PC-9 (cell line): ENCODE measurements at places on chromosomes 16 and 17.

DNA sequence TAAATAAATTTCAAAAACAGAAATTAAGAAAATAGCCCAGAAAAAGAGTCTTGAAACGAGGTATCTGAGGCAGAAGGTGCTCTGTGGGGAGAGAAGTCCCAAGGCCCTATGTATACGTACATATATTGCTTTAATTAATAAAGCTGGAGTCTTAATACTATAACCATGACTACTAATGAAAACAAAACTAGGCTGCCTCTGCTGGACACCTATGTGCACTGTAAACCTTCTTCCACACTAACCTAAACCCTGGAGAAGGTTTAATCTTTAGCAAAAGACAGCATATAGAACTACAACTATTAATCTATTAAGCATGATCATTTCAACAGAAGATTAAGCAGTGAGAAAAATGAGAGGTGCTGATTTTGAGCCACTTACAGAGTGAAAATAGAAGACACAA is 153.9 kb upstream of the C17orf78 start:
- no peak for DNase-seq
- peaks cover 24% of the 10 kb centered on the region; the same call in 1 of the 2 replicates for H3K36me3 ChIP-seq
- no peaks in the 10 kb centered on the region for H3K4me1 ChIP-seq
- no peak overlapping the region for H3K27ac ChIP-seq

GRCh38 chr16:89292443-89293078 is 75.1 kb downstream of the ZNF778 start:
- no peaks in the 10 kb centered on the region for H3K27me3 ChIP-seq
- no peaks in the 10 kb centered on the region for H3K4me1 ChIP-seq
- no peak overlapping the region for H3K27ac ChIP-seq
- H3K36me3 ChIP-seq = peaks cover 18% of the 10 kb centered on the region
- no peak overlapping the region for H3K4me3 ChIP-seq

DNA sequence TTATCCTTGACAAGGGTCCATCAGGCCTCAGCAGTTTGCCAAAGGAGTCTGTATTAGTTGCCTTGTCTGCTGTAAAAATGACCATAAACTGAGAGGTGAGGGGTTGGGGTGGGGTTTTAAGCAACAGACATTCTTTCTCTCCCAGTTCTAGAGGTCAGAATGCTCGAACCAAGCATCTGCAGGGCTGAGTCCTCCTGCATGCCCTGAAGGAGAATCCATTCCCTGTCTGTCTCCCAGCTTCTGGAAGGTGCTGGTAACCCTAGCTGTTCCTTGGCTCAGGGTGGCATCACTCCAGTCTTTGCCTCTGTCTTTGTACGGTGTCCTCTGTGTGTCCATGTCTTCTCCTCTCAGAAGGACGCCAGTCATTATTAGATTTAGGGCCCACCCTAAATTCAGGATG is 17.5 kb upstream of the IRF8 start:
- DNase-seq = no peak
- no peak overlapping the region for H3K27ac ChIP-seq
- H3K4me1 ChIP-seq = no peaks in the 10 kb centered on the region
- H3K36me3 ChIP-seq = no peaks in the 10 kb centered on the region
- H3K27me3 ChIP-seq = peaks cover 80% of the 10 kb centered on the region

DNA sequence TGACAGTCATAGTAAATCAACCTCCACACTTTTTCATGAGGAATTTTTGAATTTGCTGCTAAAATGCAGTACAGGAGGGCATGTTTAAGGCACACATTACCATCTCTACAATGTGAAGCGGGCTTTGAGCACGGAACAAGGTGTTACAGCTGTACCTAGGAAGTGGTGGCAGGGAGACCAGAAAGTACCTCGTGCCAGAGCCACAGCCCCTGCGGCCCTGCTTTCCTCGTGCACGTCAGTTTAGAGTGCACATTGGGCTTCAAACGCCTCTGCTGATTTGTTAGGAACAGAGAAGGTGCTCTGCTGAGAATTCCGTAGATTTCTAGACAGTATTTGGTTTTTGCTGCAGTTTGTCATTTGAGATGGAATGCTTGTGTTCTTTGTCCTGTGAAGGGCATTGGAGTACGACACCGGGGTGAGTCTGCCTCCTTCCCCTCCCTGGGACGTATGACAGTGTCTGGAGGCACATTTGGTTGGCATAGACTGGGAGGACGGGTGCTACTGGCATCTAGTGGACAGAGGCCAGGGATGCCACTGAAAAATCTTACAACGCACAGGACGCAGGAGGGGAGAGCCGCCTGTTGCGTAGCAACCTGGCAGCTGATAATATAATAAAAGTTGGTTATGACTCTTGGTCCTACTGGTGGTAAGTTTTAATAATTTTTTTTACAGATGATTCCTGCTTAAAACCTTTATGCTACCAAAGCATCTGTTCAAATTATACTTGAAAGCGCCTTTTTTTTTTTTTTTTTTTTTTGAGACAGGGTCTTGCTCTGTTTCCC is 9.1 kb downstream of the FOXK2 start:
- no peak overlapping the region for H3K4me3 ChIP-seq
- DNase-seq = peak; percentile 80
- H3K27ac ChIP-seq = no peak overlapping the region
- no peaks in the 10 kb centered on the region for H3K36me3 ChIP-seq
- no peaks in the 10 kb centered on the region; the same call in 1 of the 2 replicates for H3K4me1 ChIP-seq

DNA sequence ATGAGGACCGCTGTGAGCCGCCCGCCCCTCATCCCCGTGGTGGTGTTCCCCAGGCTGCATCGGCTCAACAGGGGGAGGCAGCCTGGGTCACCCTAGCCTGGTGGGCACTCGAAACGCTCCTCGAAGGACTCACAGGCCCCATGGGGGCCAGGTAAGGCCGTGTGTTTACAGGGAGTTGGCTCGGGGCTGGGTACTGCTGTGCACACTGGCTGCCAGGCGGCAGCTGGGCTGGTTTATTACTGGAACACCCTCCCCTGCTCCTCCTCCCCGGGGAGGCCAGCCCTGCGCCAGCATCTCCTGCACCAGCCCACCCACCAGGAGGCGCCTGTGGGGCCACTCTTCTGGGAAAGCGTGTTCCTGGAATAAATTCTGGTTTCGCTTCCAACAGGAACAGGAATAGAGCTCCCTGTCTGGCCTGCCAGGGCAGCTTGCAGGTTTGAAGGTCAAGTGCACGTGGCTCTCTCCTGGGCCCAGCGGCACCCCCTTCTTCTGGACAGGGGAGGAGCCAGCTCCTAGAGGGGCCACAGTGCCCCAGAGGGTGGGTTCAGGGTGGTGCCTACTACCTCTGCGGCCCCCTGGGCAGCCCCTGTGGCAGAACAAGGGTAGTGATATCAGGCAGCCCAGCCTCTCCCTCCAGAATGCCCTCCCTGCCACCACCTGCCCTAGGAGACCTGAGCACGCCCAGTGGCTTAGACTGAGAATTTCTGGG is 11.3 kb downstream of the MCRIP1 start:
- H3K4me3 ChIP-seq = no peak overlapping the region
- H3K36me3 ChIP-seq = no peaks in the 10 kb centered on the region
- H3K27me3 ChIP-seq = no peaks in the 10 kb centered on the region
- H3K27ac ChIP-seq = no peak overlapping the region

DNA sequence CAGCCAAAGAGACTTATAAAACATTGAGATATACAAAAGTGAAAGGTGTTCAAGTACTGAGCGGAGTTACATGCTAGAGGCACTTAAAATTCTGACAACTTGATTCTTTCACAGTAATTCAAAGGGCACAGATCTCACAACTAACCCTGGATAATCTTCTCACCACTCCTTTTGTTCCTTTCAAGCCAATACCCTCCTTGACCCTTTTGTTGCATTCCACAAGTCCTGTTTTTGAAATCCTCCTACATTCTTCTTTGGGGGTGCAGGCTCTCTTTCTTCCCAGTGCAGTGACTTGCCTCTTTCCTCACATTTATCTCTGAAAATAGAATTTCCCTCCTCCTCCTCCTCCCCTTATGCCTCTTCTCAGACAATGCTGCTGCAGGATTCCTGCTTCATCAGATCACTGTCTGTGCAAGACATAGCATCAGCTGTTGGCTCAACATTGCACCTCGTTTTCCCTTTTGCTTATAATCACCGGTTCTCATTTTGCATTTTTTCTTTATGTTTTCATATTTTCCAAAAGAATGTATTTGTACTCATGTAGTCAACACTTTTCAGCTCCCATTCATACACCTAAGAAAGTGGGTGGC is 199.3 kb downstream of the CDH8 start:
- no peaks in the 10 kb centered on the region for H3K36me3 ChIP-seq
- no peak overlapping the region for H3K4me3 ChIP-seq
- DNase-seq = no peak
- H3K4me1 ChIP-seq = no peaks in the 10 kb centered on the region
- no peaks in the 10 kb centered on the region for H3K27me3 ChIP-seq

DNA sequence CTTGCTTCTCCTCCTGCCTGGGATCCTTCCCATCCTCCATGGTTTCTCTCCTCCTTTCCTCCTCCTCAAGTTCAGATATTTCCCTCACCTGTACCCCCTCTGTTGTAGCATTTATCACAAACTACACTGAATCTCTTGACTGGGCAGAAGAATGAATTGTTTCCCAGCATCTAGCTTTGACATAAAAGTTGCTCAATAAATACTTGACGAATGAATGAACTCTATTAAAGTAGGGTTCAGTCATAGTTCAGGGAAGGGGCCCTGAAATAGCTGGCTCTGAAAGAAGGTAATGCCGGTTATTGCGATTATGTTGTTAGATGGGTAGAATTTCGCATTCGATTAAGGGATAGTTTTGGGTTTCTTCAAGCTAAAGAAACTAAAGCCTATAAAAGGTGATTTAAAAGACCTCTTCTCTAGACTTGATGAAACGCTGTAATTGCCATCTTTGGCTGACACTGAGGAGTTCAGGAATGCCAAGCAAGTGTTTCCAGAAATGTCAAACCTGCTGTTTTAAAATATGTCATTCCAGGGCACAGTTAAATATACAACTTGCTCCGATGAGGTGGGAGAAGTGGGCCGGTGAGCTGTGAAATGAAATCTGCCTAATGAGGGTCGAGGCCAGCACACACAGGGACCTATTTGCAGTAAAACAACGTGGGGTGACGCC is 1.0 kb upstream of the CPD start:
- DNase-seq = no peak
- H3K27ac ChIP-seq = peak overlapping the region; percentile 76; the same call in 1 of the 2 replicates
- H3K27me3 ChIP-seq = no peaks in the 10 kb centered on the region
- peaks cover 6% of the 10 kb centered on the region for H3K36me3 ChIP-seq

DNA sequence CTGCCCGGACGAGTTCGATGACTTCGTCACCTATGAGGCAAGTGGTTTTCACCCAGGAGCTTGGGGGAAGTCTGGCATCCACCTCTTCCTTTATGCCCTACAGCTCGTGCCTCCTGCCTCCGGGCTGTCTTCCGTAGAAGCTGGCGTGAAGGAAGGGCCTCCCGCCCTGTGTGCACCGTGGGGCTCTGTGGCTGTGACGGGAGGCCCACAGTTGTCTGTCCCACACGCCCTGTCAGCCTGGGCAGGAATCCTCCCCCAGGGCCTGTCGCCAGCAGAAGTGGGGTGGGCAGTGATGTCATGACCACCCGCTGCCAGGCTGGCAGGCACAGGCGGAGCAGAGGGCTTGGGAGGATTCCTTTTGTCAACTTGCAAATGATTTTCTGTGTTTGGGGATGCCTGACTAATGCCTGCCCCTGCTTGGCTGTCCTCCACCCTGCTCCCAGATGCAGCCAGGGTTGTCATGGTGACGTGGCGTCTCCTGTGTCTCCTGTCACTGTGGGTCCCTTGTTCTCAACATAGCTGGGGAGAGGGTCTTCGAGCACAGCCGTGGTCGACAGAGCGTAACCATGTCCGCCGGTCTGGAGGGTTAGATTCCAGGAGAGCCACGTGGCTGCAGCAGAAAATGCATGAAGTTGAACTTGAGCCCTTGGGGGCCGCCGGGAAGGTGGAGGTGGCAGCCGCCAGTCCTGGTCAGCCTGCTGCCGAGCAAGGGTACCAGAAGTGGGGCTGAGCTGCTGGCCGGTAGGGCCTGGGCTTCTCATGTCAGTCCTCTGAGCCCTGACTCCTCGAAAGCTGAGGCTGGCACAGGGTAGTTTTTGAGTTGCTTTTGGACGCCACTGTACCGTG is 46.1 kb downstream of the RAB11FIP3 start:
- H3K36me3 ChIP-seq = no peaks in the 10 kb centered on the region
- no peak overlapping the region for H3K27ac ChIP-seq
- H3K27me3 ChIP-seq = no peaks in the 10 kb centered on the region
- H3K4me1 ChIP-seq = no peaks in the 10 kb centered on the region
- no peak for DNase-seq
- H3K4me3 ChIP-seq = no peak overlapping the region

DNA sequence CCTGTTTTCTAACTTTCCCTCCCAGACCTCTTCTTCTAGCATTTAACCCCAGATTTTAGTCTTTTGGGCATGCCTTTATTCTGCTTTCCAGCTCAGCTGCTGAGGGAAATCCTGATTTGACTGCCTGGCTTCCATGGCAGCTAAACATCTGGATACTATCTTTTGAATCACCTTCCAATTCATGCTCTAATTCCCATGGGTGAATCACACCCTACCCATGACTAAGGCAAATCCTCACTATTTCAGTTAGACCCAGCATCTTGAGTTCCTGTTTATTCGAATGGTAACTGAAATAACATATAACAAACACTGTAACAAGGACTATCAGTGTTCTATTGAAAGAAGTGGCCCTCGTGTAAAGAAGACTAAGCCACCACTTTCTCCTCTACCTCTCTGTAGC is 29.8 kb downstream of the CA10 start:
- DNase-seq = no peak
- H3K4me3 ChIP-seq = no peak overlapping the region
- no peaks in the 10 kb centered on the region for H3K4me1 ChIP-seq
- H3K27ac ChIP-seq = no peak overlapping the region

- H3K27ac ChIP-seq = peak overlapping the region; percentile 92
- H3K4me3 ChIP-seq = peak overlapping the region; percentile 55; the same call in 1 of the 2 replicates
- H3K36me3 ChIP-seq = no peaks in the 10 kb centered on the region
These were observed 21.8 kb upstream of the ZFHX3 start for GRCh38 chr16:73069581-73070262.

DNA sequence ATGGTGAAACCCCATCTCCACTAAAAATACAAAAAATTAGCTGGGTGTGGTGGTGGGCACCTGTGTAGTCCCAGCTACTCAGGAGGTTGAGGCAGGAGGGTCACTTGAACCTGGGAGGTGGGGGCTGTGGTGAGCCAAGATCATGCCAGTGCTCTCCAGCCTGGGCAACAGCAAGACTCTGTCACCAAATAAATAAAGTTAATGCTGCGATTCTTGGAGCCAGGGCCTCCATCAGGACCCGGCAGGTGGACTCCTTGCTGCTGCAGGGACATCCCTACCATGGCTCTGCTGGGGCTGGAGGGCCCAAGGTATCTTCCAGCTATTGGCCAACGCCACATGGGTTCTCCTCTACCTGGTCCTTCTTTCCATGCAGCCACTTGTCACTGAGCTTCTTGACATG is 82.5 kb upstream of the CACNG5 start:
- no peaks in the 10 kb centered on the region for H3K4me1 ChIP-seq
- no peak overlapping the region for H3K27ac ChIP-seq
- DNase-seq = no peak
- no peaks in the 10 kb centered on the region for H3K27me3 ChIP-seq

- no peaks in the 10 kb centered on the region for H3K36me3 ChIP-seq
- H3K27me3 ChIP-seq = peaks cover 8% of the 10 kb centered on the region; the same call in 1 of the 2 replicates
- DNase-seq = no peak
- peaks cover 35% of the 10 kb centered on the region for H3K4me1 ChIP-seq
These were observed 1.7 kb downstream of the METRNL start for GRCh38 chr17:83080858-83081683.
